ENCODE measurements at places on chromosomes 13 and 19.

- DNase-seq, result no peak
These were observed 401.1 kb upstream of the SPRY2 start for GRCh38 chr13:80742033-80742432.

DNA sequence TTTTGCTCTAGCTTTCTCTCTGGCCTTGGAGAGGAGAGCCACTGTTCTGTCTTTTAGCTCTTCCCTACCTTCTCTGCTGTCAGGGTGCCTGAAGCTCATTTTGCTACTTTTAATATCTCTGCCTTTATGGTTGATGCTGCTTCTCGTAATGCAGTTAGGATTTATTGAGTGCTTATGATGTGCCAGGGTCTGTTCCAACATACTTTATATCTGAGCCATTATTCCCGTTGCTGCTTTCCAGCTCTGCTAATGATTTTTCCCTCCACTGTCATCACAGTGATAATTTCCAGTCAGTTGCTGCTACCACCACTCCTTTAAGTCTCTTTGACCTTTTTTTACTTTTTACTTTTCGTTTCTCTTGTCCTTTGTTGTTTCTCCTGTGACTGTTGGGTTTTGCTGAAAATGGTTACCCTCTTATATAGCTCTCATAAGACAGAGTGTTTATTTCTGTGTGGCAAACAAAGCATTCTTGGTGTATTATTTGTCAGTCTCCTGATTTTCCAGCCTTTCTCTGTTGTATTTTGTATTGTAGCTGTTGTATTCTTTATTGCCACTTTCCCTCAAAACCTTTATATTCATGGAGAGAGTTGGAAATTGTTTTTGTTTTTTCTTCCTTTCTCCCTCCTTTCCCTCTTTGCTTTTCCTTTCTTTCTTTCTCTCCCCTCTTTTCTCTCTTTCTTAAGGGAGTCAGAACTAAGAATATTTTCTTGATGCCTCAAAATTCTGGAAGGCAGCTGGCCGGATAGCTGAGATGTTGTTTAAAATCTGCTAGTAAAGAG, 37.4 kb downstream of the COG6 start:
- no peak for DNase-seq

GRCh38 chr19:35135389-35135909, 590 bp upstream of the LGI4 start:
- DNase-seq, result peak; percentile 86

- no peak for DNase-seq
These were observed 91.1 kb downstream of the DNAJC15 start for GRCh38 chr13:43114504-43114903.

GRCh38 chr13:26340807-26341206, 86.9 kb downstream of the CDK8 start:
- DNase-seq, result no peak

DNA sequence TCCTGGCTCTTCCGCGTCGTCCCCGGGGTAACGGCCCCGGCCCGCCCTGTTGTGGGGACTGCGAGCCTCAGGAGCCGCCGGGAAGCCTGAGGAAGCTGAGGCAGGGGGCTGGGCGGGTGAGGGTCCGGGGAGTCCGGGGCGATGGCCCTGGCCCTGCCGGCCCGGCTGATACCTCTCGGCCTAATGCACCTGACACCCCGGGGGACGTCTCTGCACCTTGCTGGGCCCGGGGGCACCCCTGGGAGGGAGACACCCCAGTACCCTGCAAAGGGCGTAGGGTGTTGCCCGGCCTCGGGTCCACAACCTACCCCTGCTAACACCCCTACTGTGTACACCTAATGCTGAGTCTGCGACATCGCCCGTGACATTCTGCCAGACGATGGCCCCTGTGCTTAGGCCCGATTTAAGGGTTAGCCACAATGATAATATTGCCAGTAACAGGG, 410 bp downstream of the PIN1 start:
- DNase-seq, result no peak

DNA sequence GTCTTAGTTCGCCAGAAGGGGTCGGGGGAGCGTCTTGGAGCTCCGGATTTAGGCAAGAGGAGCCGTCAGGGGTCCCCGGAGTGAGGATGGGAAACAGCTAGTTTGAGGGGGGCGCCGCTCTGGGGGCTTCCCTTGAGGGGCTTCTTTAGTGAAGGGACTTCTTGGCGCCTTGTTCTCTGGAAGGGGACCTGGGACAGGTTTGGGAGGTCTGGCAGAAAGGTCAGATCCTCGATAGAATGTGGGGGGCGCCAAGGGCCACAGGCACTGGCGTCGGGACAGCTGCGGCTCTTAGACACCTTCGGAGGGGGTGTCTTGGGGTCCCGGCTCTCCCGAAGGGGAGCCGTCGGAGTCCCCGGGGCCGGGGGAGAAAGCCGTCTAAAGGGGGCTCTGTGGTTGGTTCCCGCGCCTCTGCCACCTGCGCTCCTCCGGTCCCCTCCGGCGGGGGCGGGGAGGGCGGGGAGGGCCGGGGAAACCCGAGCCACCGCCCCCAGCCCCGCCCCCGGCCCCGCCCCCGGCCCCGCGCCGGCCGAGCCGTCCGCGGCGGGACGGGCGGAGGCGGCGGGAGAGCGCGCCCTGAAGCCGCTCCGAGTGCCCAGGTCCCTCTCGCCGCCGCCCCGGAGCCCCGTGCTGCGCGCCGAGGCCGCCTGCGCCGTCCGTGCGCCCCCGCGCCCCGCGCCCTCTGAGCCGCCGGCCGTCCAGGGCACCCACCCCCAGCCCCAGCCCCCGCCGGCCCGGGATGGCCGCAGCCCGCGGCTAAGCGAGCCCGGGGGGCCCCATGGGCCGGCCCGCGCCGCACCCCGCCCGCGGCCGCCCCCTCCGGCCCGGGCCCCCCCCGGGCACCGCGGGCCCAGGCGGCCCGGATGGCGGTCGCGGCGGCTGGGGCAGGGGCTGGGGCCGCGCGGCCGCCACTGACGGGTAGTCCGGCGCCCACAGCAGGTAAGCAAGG, at the start of gene NRTN:
Gene NRTN, plus strand, starts transcription at position 552 of the 946 bp plus-strand sequence. CDS start 19,099 bp downstream, outside the sequence.
- DNase-seq, result no peak

DNA sequence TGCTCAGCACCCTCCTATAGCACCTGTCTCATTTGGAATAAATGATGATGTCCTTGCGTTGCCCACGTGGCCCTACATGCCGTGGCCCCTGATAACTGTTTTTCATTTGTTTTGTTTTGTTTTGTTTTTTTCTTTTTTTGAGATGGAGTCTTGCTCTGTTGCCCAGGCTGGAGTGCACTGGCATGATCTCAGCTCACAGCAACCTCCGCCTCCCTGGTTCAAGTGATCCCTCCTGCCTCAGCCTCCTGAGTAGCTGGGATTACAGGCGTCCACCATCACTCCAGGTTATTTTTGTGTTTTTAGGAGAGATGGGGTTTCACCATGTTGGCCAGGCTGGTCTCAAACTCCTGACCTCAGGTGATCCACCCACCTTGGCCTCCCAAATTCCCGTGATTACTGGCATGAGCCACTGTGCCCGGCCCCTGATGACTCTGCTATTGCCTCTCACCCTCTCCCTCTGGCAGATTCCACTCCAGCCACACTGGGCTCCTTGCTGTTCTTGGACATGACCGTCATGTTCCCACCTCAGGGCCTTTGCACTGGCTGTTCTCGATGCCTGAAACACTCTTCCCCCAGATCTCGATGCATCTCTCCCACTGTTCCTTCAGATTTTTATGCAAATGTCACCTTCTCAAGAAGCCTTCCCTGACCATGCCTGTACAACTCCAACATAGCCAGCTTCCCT, 7.4 kb downstream of the C5AR2 start:
- no peak for DNase-seq

- DNase-seq, result no peak
These were observed 2.1 kb downstream of the NECTIN2 start for GRCh38 chr19:44848036-44848811.

GRCh38 chr13:33794576-33794975, 23.4 kb upstream of the RFC3 start:
- no peak for DNase-seq

DNA sequence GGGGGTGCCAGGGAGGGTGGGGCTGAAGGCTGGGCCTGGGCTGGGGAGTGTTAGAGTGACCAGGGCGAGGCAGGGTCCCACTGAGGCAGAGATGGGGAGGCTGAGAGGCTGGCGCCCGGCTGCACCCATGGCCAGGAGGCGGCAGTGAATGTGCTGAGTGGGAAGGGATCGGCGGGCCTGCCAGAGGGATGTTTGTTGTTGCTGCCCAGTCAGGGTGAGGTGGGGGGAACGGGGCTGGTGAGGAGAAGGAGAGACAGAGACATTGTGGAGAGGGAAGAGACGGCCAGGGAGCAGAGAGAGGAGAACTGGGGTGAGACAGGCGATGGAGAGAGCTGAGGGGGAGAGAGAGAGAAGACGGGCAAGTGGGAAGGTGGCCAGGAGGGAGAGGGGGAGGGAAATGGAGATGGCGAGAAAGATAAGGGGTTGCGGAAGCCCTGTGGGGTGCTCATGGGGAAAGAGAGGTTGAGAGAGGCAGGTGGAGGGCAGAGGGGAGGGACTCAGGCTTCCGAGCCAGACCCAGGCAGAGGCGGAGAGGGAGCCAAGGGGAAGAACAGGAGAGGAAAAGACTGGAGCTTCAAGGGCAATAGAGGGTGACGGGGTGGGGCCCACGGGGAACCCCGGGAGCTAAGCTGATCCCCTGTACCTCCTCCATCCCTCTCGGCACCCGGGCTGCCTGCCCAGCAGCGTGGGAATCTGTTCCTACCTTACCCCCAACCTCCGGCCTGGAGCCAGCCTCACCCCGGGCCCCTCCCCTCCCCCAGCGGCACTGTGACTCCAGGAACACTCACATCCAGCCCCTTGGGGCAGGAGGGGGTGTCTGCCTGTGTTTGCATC, 690 bp upstream of the B3GNT8 start:
- peak; percentile 35 for DNase-seq

DNA sequence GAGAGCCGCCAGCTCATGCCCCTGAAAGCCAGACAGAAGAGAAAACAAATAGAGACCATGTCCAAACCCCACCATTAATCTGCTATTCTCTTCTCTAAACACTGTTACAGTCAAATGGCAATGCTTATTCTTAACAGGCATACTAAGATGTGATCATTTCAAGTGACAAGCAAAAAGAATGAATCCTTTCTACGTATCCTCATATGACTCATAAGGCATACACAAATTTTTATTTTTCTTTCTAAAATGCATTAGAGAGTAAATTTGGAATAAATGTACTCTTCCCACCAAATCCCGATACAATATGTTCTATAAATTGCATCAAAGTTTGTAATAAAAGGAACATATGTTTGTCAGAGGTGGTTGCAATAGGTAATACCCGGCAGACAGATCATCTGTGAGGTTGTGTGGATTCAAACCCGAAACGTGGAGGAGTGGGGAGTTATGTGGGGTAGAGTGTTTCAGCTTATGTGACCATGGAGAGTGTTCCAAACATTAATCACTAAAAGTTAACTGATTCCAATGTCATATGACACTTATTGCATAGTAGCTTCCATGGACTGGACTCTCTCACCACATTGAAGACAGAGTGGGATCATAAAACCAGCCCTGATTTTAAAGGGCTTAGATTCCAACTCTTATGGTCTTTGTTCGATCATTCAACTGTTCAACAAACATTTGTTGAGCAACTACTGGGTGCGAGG, 213.1 kb downstream of the DCLK1 start:
- DNase-seq, result no peak

GRCh38 chr13:47480121-47480520, 521.0 kb downstream of the SUCLA2 start:
- no peak for DNase-seq

GRCh38 chr13:44322928-44323327, 50.7 kb upstream of the SERP2 start:
- peak; percentile 67 for DNase-seq

DNA sequence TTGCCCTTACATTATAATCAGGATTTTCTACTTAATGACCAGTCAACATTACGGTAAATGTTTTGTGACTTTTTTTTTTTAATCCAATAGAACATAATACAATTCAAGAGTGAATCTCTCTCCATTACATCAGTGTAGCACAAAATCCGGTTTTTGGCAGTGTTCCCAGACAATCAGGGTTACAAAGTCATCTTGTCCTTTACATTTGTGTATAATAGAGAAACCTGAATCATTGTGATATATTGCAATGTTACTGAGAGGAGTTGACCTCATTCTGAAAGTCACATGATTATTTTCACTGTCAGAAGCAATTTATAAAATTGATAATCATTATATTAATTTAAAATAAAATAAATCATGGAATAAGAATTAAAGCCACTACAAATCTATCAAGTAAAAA, 1346.0 kb upstream of the SPRY2 start:
- no peak for DNase-seq

- DNase-seq, result no peak
These were observed at the start of gene CLC for GRCh38 chr19:39737891-39738290. CLC (minus strand) TSS chr19:39738029; CDS start chr19:39737952, 77 bp downstream.

GRCh38 chr13:46728777-46729176, 68.2 kb downstream of the ESD start:
- DNase-seq, result peak; percentile 35

- no peak for DNase-seq
These were observed 86.0 kb downstream of the STK24 start for GRCh38 chr13:98490866-98491265.

- peak; percentile 93 for DNase-seq
These were observed 19.5 kb upstream of the IFT88 start for GRCh38 chr13:20547479-20547908.

DNA sequence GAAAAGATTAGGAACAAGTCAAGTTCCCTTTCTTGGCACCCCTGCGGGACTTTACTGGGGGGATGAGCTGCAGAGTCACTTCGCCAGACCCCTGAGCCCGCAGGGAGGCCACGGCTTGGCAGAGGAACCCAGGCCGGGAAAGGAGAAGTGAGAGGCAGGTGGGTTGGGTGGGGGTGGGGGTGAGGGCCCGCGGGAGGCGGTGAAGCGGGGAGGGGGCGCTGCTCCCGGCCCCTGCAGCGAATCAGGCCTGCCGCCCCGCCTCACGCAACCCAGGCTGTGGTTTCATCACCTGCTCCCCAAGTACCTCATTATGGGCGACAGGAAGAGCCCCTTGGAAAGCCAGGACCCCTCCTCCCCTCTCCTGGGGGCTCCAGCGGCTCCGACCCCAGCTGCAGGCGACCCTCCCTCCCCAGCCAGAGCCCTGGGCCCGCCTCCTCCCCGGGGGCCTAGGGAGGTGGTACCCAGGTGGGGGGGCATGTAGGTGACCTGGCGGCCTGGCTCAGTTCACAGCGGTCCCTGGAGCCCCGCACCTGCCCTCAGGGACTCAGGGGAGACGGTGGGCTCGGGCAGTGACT, 9.5 kb downstream of the MEF2B start:
- no peak for DNase-seq

DNA sequence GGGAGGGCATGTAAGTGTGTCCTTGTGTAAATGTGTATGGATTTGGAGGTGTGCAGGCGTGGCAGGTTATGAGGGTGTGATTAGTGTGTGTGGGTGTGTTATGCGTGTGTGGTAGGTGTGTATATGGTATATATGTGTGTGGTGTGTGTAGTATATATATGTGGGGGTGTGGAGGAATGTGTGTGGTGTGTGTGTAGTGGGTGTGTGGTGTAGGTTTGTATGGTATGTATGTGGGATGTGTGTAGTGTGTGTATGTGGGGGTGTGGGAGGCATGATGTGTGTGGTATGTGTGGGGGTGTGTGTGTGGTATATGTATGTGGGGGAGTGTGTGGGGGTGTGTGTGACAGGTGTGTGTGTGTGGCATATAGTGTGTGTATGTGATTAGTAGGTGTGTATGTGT, 104.2 kb downstream of the SLC7A1 start:
- DNase-seq, result no peak

GRCh38 chr13:89136678-89137077, 1465.5 kb downstream of the SLITRK5 start:
- DNase-seq, result no peak
